ENCODE measurements at places on chromosomes 2 and 18.

DNA sequence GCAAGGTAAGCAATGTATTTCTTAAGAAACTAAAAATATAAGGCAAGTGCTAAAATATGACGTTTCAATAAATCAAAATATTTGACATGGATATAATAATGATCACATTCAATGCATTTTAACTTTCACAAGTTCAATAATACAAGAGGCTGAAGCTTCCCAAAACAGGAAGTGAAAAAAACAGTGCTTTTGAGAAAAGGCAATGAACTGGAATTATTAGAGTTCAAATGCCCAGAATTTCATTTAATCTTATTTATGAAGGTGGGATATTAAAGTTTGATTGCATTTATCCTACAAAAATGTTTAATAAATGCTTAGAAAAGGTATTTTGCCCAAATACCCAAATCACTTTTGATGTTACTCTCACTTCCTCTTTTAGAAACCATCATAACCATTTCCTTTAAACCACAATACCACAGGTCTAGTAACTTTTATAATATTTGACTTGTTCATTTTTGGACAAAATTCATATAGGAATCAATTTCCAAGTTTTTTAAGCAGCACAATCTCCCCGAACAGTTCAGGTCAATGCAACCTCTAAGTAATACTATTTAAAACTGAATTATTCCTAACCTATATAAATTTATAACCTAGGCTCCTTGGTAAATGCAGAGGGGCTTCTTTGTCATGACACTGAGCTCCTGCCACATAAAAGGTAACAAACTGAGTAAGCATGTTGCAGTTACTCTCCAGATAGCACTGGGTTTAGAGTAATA is 2.1 kb downstream of the NCKAP1 start:
- no peak for DNase-seq

DNA sequence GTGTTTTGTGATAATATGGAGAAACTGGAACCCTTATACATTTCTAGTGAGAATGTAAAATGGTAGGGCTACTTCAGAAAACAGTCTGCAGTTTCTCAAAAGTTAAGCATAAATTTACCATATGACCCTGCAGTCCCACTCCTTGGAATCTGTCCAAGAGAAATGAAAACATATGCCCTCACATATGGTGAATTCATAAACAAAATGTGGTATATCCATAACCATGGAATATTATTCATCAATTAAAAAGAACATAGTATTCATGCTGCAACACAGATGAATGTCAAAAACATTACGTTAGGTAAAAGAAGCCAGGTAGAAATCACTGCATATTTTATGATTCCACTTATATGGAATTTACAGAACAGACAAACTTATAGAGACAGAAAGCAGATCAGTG is 11.8 kb downstream of the ROCK2 start:
- DNase-seq: no peak

DNA sequence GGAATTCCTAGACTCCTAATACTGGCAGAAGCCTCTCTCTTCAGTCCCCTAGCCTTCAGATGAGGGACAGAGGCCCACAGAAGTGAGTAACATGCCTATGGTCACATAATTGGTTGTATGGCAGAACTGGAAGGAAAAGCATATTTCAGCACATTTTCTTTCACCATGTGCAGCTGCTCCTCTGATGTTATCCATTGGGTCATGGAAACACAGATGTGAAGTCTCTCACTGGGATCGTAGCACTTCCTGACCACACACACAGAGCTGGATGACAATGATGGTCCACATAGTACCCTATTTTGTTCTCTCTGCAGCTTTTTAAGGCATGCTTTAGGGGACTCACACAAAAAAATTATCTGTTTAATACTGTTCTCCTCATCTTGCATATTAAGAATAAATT is 24.5 kb downstream of the MYO3B start:
- DNase-seq: no peak

DNA sequence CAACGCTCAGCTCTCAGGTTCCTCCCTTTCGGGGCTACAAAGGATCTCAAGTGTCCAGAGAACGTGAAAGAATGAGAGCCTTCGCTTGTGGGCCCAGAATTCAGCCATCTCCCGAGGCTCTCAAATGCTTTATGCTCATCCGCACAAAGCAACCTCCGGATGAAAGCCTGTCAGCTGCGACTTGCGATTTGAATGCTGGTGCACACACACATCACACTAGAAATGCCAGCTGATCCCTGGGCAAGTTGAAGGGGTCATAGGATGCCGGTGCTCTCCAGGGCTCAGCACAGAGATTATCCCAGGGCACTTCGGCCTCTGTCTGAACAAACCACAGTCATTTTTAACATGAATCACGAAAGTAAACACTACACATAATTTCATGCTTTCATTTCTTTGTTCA is 141.8 kb upstream of the MYT1L start:
- DNase-seq: no peak

DNA sequence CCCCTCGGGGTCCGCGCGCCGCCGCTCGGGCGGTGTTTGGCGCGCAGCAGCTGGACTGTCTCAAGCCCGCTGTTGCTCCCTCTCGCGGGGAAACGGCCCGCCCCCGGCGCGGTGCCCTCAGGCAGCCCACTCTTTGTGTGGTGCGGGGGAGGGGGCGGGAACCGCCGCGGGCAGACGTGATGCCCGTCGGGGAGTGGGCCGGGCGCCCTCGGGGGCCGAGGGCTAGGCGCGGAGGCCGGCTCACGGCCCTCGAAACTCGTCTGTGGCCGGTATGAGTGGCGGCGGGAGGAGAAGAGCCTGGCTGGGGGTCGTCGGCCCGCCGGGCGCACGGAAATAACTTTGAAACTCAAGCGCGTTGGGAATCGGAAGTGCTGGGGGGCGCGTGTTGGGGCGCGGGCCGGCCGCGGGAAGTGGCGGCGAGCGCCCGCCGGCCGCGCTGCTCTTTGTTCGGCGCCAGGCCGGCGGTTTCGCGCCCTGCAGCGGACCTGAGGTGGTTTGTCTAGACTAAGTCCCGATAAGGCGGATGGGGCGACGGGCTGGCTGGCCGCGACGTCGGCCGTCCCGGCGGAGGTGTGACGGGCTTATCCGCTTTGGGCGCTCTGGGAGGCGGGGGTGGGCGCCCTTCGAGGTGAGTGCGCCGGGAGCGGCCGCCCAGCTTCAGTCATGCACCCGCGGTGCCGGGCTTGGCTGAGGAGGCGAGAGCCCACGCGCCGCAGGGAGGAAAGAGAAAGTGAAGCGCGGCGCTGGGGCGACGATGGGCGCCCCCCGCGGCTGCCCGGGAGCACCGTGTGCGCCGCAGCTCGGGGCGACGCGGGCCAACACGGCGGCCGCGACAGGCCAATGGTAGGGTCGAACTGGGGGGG is 679 bp downstream of the PTMA start:
- peak; percentile 61 for DNase-seq

- no peak for DNase-seq
Measured at GRCh38 chr2:48328159-48328809, 201.7 kb upstream of the STON1 start.

DNA sequence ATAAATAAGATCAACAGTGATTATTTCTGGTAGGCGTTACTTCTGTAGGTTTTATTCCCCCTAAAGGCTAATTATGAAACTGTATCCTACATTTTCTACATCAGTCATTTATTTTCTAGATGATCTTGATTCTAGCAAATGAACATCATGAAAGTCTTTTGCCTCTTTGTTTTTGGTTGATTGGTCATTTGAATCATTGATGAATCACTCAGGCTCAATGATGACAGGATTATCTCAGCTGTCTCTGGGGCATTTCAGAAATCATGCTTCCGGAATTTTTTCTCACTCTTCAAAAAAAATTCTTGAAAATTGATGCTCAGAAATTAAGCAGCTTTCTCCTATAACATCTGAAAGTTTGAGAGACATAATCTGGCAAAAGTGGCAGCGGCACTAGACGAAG is 298.9 kb upstream of the TCF4 start:
- DNase-seq: no peak

Measured in stimulated activated CD8-positive, alpha-beta memory T cell treated with anti-CD3 and anti-CD28 coated beads, Interleukin-4, amount 100 ng/mL, for 48 hours (primary cell).